ENCODE measurements at places on chromosomes 7 and 10.

GRCh38 chr10:25029519-25029918, 13.1 kb downstream of the THNSL1 start:
- DNase-seq, result no peak

DNA sequence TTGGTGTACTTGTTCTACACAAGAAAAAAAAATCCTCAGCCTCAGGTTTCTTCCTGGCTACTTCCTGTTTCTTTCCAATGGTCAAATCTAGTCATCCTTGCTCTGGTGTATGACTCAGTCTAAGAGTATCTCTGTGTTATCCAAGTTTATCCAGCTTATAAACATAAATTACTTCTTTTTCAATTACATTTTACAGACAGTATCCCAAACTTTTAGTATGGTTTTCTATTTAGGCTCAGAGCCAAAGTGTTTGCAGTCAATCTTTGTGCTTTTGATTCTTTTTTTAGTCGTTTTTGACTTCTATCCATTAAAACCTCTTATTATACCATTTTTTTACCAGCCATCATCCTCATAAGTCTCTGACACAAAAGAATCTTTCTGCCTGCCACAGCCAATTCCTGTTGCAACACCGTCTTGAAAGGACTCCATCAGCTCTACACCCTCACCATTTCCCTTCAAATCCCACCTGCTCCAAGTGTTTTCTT, 294.6 kb downstream of the PTEN start:
- no peak for DNase-seq

DNA sequence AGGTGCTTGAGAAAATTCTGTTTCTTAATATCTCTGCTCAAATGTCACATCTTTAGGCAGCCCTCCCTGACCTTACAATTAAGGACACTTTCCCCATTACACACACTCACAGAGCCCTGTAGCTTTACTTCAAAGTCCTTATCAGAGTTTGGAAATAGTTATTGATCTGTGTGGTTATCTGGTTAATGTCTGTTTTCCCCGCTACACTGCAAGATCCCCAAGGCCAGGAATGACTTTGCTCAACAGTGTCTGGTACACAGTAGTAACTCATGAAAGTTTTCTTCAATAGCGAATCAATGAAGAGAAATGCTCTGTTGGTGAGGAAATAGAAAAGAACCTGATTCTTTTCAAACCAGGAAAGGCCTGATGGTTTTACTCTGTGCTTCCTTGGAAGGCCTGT, 554.4 kb downstream of the REEP3 start:
- DNase-seq, result no peak

DNA sequence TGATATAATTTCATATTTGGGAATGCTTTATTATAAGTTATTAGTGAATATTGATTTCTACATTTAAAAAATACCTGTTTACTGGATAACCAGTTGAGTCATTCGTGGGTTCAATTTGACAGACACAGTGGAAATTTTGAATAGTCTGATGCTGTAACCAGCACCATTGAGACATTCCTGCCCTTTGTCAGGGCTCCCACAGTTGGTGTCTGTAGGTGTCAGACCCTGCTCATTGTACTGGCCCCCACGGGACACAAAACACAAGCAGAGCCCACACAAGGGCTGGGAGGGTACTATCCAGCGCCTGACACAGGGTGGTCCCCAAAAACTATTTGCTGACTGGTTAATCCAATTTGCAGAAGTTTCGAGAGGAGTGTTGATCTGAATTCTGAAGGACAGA, 35.9 kb downstream of the EEPD1 start:
- no peak for DNase-seq

GRCh38 chr10:30387646-30388243, 38.7 kb upstream of the MTPAP start:
- no peak for DNase-seq

DNA sequence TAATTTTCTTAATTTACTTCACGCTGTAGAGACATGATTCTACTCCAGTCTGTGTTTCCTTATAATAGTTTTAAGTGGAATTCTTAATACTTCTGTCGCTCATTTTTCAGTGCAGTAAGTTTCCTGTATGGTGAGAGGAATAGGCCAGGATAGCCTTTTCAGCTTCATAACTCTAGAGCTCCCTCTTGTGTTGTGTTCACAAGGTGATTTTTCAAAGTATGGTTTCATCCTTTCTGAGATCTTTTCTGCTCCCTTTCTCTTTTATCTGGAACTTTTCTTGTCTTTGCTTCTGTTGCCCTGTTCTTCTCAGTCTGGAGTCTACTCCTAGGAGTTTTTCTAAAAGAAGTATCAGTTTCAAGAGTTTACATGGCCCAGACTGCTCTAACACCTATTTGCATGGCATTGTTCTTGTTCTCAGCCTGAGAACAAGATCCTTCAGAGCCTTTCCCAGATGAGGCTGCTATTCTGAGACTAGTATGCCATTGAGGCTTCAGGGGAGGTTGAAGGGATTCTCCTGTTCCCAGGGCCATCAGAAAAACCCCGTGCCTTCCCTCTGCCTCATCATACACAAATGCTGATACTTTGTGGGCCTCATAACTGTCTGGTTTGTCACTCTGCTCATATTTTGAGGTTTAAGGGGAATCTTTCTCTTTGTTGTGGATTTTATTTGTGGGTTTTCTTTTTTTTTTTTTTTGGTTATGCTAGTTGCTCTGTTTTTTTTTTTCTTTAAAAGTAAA, 21.8 kb downstream of the NET1 start:
- DNase-seq, result peak; percentile 68

GRCh38 chr7:100489824-100490223, 6.1 kb downstream of the NYAP1 start:
- peak; percentile 87 for DNase-seq

GRCh38 chr10:119494236-119495020, 48.1 kb downstream of the RGS10 start:
- DNase-seq, result no peak

DNA sequence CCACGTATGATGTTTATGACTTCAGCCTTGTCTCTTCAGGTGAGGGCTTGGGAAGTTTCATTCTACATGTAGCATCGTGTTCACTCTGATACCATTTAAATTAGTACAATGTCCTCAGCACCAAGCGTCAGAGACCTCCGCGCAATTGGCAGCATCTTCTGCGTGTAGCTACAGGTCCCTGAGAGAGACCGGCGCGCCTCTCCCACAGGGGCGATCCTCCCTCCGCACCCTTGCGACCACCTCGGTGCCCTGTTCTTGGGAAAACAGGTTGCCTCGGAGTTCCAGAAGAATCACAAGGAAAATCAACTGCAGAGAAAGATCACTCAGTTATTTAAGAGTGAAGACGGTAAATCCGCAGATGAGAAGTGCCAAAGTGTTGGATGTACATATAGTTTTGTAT, 206.2 kb downstream of the GATA3 start:
- DNase-seq, result no peak

DNA sequence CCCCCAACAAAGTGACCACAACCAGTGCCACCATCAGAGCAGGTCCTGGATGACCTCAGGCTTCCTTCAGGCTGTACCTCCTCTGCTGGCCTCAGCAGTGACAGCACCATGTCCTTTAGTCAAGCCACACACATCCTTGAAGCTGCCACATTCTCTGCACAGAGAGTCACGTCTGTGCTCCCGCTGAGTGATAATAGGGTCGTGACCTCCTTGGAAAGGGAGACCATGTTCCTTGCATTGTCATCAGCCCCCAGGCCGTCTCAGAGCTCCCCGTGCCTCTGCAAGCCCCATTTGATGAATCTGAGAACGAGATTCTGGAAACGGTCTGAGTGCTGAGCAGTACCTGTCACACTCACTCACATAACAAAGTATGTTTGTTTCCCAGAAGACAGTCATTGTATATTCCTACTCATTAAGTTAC, 106.5 kb upstream of the PRR15 start:
- no peak for DNase-seq

- no peak for DNase-seq
Measured at GRCh38 chr7:42736931-42737330, 174.9 kb downstream of the C7orf25 start.

- peak; percentile 33 for DNase-seq
Measured at GRCh38 chr10:127919418-127920271, 12.7 kb downstream of the PTPRE start.

GRCh38 chr7:119351320-119351719, 921.7 kb upstream of the KCND2 start:
- no peak for DNase-seq

GRCh38 chr10:43202657-43203447, 64.0 kb downstream of the RASGEF1A start:
- no peak for DNase-seq

DNA sequence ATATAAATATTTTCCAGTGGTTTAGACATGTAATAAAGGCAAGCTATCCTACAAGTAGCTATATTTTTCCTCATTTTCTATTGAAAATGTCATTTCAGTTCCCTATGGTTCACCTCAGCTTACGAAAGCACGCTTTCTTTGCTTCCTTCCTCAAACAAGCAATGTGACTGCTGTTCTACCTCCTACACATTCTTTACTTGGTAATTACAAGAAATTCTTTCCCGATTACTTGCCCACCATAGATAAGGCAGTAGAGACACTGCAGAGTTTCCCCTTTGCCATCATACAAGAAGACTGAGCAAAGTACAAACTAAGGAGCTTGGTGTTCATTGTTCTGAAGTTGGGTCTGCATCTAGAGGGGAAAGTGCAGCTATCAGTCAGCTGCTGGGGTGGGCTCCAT, 249.4 kb downstream of the CRPPA start:
- DNase-seq, result no peak

DNA sequence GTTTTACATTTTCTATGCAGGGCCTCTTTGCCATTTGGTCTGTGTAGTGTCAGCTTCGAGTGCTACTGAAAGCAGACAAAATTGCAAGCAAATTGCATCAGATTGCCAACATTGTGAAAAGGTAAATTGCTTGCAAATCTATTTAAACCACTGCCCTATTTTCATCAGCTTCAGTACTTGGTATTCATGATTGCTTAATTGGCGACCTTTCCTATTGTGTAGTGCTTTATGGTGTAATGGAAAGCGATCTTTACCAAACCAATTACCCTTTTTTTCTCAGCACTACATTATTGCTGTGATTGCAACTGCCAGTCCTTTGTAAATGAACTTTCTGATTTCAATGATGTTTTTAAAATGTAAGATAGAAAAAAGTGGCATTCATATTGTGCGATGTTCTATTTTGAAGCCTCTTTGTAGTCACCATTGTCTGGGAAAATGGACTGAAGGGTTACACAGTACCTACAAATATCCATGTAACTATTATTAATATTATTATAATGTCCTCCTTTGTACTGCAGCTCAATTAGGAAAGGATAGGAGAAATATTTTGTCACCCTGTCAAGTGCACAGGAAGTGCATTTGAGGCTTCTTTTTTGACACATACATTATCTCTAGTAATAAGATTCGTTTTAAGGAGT, 177.7 kb upstream of the SP8 start:
- no peak for DNase-seq

- no peak for DNase-seq
Measured at GRCh38 chr7:122430710-122431109, 126.2 kb upstream of the FEZF1 start.

- no peak for DNase-seq
Measured at GRCh38 chr10:122495406-122496340, 34.3 kb downstream of the HTRA1 start.

DNA sequence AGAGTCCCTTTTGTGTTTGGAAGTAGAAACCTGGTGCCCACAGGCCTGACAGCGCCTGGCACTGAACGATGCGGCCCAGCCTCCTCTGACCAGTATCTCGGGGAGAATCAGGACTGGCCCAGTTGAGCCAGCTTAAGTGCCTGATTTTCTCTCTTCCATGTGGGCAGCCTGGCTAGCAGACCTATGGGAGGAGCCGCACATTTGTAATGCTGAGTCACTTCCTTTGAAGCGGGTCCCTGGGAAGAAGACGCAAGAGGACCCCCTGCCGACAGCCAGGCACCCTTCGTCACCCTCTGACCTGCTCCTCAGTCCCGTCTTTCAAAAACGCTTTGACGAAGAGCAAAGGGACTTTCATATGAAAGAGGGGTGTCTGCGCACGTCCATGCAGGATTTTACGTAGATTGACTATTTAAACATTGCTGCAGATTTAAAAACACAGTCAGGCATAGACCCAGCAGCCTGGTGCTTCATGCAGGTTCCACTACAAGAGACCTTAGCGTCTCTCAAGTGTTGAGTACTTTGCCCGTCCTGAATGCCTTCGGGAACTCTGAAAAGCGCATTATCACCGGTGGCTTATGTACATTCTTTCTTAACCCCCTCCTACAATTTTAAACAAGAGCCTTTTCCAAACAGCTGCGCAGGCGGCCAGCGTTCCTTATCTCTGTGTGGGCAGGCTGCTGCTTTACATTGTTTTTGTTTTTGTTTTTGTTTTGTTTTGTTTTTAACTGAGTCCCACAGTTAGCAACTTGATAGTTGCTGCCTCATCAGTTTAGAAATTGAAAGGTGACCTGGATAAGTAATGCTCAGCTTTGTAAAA, 36.5 kb upstream of the AP5Z1 start:
- DNase-seq, result no peak

DNA sequence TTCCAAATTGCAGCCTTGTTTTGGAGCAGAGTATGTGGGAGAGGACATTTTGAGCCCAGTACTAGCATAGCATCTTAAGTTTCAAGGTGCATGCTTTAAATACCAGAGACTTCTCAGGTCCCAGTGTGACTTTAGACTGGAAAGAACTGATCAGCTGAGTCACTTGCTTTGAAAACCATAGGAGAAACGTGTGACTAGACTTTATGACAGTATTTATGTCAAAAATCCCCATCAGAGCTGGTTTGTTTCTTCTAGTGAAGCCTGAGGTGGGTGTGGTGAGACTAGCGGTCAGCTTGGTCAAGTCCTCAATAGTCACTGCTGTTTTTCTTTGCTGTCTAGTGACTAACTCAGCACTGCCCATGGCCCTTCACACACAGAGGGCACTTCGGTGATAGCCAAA, 724.2 kb downstream of the GATA3 start:
- no peak for DNase-seq

- DNase-seq, result no peak
Measured at GRCh38 chr10:45442662-45443061, 68.6 kb downstream of the ALOX5 start.

- DNase-seq, result no peak
Measured at GRCh38 chr10:99372546-99373271, 43.6 kb downstream of the CNNM1 start.

- no peak for DNase-seq
Measured at GRCh38 chr7:138720286-138720685, 19.1 kb upstream of the SVOPL start.

DNA sequence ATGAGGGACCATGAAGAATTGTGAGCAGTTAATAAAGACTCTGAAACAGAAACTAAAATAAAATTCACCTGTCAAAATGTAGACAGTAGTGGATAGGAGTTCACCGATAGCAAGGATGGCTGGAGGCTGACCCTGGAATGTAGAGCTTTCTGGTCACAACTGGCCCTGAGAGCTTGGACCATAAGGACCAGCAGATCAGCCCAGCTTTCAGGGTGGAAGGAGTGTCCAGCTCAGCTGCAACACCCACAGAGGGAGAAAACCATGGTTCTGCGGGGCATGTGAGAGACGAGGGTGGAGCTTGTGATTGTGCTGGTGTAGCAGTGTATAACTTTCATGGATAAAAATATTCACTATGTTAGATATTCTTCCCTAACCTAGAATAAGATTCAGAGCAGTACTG, 199.9 kb downstream of the KCND2 start:
- no peak for DNase-seq

DNA sequence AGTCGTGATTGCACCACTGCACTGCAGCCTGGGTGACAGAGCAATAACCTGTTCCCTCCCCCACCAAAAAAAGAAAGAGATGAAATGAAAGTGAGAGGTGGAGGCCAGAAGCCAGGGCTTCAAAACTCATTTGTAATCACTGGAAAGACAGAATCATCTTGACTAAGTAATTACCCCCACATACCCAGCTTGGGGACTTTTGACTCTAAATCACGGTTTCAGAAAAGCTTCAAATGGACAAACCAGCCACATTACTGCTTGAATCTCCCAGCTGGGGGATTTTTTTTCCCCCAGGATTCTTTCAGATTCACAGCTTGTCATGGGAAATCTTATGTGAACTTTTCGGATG, 361.0 kb downstream of the FRMD4A start:
- DNase-seq, result no peak

- no peak for DNase-seq
Measured at GRCh38 chr7:46786221-46786954, 795.5 kb downstream of the TNS3 start.

Measured in cerebellar cortex (tissue), 1 donor.